ENCODE measurements at places on chromosomes 12 and 14.

DNA sequence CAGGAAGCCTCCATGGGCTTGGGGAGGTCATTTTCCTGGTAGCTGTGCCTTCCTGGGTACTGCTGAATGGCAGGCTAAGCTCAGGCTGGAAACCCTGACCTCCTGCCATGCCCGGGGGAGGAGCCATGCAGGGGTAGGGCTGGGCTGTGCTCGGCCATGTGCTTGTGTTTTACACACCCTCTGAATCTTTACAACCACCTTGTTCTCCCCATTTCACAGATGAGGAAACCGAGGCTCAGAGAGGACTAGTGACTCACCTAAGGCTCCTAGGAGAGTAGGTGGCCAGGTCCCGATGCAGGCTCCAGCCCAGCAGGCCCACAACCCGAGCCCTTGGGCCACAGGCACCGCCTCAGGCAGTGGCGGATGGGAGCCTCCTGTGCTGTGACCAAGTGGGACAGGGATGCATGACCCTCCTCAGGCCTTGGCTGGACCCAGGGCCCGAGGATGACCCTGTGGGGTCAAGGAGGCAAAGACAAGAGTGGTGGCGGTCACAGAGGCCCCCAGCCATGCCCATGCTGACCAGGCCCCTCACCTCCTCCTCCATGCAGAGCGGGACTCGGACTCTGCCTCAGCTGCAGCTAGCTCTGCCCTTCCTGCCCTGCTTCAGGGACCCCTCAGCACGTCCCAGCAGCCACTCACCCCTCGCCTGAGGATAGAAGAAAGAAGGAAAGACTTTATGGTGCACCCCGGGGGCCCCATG lies 136.1 kb downstream of the CALM1 start:
- DNase-seq, result no peak

DNA sequence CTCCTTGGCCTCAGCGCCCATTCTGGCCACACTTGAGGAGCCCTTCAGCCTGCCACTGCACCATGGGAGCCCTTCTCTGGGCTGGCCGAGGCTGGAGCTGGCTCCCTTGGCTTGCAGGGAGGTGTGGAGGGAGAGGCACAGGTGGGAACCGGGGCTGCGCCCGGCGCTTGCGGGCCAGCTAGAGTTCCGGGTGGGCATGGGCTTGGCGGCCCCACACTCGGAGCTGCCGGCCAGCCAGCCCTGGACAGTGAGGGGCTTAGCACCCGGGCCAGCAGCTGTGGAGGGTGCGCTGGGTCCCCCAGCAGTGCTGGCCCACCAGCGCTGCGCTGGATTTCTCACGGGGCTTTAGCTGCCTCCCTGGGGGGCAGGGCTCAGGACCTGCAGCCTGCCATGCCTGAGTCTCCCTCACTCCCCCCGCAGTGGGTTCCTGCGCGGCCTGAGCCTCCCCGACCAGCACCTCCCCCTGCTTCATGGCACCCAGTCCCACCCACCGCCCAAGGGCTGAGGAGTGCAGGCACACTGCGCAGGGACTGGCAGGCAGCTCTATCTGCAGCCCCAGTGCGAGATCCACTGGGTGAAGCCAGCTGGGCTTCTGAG lies 28.0 kb downstream of the TMEM117 start:
- DNase-seq, result no peak

DNA sequence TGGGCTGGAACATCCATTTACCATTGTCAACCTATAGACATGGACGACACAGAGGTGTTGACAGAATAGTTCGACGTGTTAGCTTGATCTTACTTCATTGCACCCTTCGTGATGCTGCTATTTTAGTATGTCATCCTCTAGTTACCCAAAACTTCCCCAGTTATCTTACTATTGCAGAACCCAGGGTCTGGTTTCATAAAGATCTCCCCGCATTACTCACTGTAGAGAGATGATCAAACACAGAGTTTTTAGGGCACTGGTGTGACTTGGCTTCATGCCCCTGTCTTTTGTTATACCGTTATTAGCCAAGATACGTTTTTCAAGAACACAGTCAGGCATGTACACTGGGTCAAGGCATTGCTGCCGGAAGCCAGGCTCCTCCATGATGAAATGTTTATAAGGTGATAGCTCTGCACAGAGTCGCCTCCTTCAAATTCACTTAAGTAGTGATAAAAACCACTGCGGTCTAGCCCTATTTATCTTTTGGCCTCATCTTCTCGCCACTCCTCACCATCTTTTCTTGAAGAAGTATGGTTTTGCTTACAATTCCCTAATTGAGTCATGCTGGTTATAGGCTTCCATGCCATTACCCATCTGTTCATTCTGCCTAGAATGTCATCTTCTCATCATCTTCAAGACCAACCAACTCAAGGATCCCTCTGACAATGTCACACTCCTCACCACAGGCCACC lies 1127.9 kb downstream of the VRK1 start:
- no peak for DNase-seq

- no peak for DNase-seq
Measured at GRCh38 chr12:121668750-121669520, 519 bp downstream of the MORN3 start.

DNA sequence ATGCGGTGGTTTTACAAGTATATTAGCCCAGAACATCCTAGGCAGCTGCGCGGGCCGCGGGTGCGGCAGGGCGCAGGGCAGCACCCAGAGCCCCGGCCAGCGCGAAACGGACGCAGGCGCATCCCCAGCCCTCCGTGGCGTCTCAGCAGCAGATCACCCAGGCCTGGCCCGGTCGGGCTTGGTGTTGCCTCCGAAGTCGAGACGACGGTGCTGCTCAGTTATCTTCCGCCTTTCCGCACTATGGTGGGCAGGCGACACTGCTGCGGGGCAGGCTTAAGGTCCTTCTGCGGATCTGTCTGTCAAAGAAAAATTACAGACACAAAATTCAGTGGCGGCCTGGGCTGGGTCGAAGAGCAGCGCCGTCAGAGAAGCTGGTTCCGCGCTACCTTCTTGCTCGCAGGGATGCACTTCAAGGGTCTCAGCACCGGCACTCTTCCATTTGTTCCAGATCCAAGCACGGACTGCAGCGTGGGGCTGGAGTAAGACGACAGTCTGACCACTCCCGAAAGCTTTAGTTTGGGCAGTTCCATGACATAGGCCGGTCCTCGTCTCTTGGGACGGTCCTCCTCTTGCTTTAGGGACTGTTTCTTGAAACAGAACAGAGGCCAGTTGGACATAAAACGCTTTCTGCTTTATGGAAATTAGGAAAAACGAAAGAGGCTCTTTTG lies 75.8 kb downstream of the MOK start:
- DNase-seq, result no peak

GRCh38 chr14:104274806-104275205 lies 136.4 kb downstream of the KIF26A start:
- no peak for DNase-seq

DNA sequence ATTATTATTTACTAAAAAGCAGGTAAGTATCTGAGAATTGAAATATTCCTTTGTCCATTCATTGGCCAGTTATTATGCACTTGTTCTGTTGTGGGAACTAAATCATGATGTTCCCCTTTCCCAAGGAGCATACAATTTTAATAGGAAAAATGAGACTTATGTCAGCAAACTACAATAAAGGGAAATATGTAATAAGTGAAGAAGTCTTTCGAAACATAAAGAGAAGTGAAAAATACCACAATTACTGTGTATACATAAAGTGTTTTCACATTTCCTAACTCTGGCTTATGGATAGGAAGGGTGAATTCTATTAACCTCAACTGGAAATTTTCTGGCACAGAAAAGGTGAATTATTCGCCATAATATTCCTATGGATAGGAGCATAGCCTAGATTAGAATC lies 78.4 kb upstream of the DNM1L start:
- DNase-seq, result no peak

DNA sequence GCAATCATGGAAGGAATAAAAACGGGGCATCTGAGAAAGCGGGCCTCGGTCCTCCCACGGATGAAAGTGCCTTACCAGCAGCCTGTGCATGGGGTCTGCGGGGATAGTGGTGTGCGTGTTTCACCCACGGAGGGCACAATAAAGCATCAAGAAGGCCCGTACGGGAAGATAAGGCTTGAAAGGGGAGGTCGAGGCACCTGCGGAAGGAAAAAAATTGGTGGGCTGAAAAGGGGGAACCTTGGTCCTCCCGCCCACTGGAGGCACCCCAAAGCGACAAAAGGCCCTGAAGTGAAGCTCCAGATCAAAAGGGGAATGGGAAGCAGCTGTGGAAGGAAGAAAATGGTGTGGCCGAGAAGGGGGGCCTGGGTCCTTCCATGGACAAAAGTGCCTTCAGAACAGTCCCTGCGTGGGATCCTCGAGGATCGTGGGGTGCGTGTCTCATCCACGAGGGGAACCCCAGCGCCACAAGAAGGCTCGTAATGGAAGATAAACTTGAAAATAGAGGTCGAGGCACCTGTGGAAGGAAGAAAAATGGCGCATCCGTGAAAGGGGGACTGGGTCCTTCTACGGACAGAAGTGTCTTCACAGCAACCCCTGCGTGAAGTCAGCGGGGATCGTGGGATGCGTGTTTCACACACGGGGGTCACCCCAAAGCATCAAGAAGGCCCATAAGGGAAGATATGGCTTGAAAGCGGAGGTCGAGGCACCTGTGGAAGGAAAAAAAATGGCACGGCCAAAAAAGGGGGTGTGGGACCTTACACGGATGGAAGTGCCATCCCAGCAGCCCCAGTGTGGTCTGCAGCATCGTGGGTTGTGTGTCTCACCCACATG lies 276.9 kb downstream of the ALG10 start:
- DNase-seq, result no peak

DNA sequence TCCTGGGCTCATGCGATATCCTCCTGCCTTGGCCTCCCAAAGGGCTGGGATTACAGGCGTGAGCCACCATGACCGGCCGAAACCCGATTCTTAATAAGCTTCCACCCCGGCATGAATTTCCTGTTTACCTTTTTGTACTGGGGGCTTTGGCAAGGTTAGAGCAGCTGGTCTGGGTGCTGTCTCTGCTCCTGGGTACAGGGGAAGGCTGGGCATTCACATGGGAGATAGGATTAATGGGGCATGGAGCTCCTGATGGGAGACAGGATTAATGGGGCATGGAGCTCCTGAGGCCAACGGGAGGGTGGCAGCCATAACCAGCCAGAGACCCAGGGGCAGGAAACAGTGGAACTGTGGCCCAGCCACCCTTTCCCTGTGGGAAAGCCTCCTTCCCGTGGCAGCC lies 69.5 kb upstream of the DICER1 start:
- no peak for DNase-seq

Measured in NCI-H1436 treated with DMSO at 0.1 percent for 48 hours (cell line).